Transverse colon (tissue), 4 donors: ENCODE measurements at places on chromosomes 16 and 17. TPM values are rescaled to one million over a fixed set of nuclear protein-coding genes. Genes with fewer than 3 reads are reported as not detected.

GRCh38 chr16:13803974-13804373, 116.0 kb upstream of the ERCC4 start:
- H3K27ac ChIP-seq, result no peak overlapping the region
- no peaks in the 10 kb centered on the region for H3K36me3 ChIP-seq
- H3K4me1 ChIP-seq, result no peaks in the 10 kb centered on the region
- DNase-seq, result no peak
- H3K27me3 ChIP-seq, result no peaks in the 10 kb centered on the region

DNA sequence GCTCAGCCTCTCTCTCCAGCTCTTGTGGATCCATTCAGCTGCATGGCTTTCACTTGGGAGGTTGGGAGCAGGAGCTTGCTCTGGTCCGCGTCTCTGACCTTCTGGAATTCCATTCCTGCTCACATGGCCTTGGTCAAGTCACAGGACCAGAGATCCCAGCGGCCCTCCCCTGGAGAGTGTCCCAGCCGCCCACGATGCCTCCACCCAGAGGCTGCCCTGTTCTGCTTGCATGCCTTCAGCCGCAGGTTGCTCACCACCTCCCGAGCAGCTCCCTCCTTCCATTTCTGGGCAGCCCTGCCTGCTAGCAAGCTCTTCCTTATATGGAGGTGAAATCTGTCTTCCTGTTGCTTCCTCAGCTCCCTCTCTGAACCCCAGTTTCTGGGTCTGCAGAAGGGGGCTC, 32.6 kb downstream of the RAI1 start:
- no peak for DNase-seq
- peak overlapping the region; percentile 80 for H3K27ac ChIP-seq
- H3K4me1 ChIP-seq, result peaks cover 34% of the 10 kb centered on the region
- H3K4me3 ChIP-seq, result no peak overlapping the region
- no peaks in the 10 kb centered on the region for H3K36me3 ChIP-seq

- no peak overlapping the region for H3K27ac ChIP-seq
- no peak overlapping the region for H3K4me3 ChIP-seq
- no peaks in the 10 kb centered on the region for H3K27me3 ChIP-seq
- no peaks in the 10 kb centered on the region for H3K4me1 ChIP-seq
- no peak for DNase-seq
- no peaks in the 10 kb centered on the region for H3K36me3 ChIP-seq
Measured at GRCh38 chr16:83301971-83302370, 505.8 kb upstream of the HSBP1 start.

- no peak overlapping the region for H3K4me3 ChIP-seq
- no peak for DNase-seq
- H3K36me3 ChIP-seq, result no peaks in the 10 kb centered on the region
- H3K27me3 ChIP-seq, result no peaks in the 10 kb centered on the region
- no peak overlapping the region for H3K27ac ChIP-seq
Measured at GRCh38 chr17:31497994-31498826, 106.7 kb downstream of the RAB11FIP4 start.

GRCh38 chr16:88784856-88785105, 239 bp downstream of the PIEZO1 start:
- no peak for DNase-seq
- no peaks in the 10 kb centered on the region for H3K36me3 ChIP-seq
- peak overlapping the region; percentile 57 for H3K4me3 ChIP-seq
- peaks cover 48% of the 10 kb centered on the region for H3K4me1 ChIP-seq

The ASPHD1 gene
- 1.2 TPM for total RNA-seq

The GINS2 gene
- 4.4 TPM for total RNA-seq

The HOXB6 gene
- total RNA-seq, result 42.7 TPM

The ALOXE3 gene
- total RNA-seq, result not detected
